Peyer's patch (tissue), 4 donors: ENCODE measurements at places on chromosomes 5 and 9. TPM values are rescaled to one million over a fixed set of nuclear protein-coding genes. Genes with fewer than 3 reads are reported as not detected.
A peak's percentile ranks its signal among the peaks of the same experiment; 100 is the strongest.

DNA sequence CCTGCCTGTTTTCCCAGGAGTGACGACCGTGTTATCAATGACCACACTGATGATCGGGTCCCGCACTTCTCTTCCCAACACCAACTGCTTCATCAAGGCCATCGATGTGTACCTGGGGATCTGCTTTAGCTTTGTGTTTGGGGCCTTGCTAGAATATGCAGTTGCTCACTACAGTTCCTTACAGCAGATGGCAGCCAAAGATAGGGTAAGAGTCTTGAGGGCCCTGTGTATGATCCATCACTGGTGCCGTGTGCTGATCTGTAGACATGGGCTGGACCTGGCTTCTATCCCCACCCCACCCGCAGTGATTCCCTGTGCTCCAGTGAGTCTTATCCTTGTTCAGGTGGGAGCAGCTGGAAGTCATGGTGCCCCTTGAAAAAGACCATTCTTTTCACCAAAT lies 26.0 kb downstream of the GABRP start:
- peak; percentile 49 for DNase-seq
- no peaks in the 10 kb centered on the region for H3K36me3 ChIP-seq
- no peaks in the 10 kb centered on the region for H3K27me3 ChIP-seq
- H3K27ac ChIP-seq = no peak overlapping the region
- H3K4me1 ChIP-seq = no peaks in the 10 kb centered on the region

FIBCD1 gene
- not detected for total RNA-seq

- DNase-seq = no peak
- no peaks in the 10 kb centered on the region for H3K4me1 ChIP-seq
- no peak overlapping the region for H3K27ac ChIP-seq
- no peaks in the 10 kb centered on the region for H3K27me3 ChIP-seq
- H3K36me3 ChIP-seq = no peaks in the 10 kb centered on the region
Observed at GRCh38 chr5:64818245-64818644, 49.5 kb downstream of the CWC27 start.

DNA sequence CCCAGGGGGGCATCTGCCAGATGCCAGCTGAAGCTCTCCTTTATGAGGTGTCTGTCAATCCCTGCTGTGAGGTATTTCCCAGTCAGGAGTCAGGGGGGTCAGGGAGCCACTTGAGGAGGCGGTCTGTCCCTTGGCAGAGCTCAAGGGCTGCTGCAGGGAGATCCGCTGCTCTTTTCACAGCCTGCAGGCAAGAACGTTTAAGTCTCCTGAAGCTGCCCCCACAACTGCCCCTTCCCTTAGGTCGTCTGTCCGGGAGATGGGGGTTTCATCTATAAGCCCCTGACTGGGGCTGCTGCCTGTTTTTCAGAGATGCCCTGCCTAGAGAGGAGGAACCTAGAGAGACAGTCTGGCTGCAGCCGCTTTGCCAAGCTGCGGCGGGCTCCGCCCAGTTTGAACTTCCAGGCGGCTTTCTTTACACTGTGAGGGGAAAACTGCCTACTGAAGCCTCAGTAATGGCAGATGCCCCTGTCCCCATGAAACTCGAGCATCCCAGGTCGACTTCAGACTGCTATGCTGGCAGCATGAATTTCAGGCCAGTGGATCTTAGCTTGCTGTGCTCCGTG lies 148.3 kb downstream of the RPS23 start:
- H3K4me1 ChIP-seq = no peaks in the 10 kb centered on the region
- H3K27me3 ChIP-seq = no peaks in the 10 kb centered on the region
- H3K36me3 ChIP-seq = no peaks in the 10 kb centered on the region
- no peak for DNase-seq

DNA sequence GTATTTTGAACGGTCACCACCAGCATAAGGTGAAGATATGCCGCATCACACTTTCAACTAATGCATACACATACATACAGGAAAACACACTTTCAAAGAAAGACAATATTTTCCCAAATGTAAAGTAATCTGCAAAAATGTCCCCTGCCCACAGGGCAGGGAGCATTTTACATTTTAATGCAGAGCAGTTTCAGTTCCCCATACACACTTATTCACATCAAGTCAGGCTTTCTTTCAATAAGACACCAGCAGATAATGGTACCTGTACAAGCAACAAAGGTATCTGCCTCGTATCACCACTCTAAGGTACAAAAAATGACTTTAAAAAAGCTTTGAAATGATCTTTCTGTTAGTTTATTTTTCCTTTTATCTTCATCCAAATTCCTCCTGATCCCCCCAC lies 247.1 kb upstream of the CCNG1 start:
- H3K27ac ChIP-seq = no peak overlapping the region
- H3K4me1 ChIP-seq = no peaks in the 10 kb centered on the region
- H3K4me3 ChIP-seq = no peak overlapping the region
- no peaks in the 10 kb centered on the region for H3K36me3 ChIP-seq
- DNase-seq = no peak

- H3K36me3 ChIP-seq = no peaks in the 10 kb centered on the region
- peak; percentile 56 for DNase-seq
- H3K4me3 ChIP-seq = no peak overlapping the region
- no peaks in the 10 kb centered on the region for H3K4me1 ChIP-seq
Observed at GRCh38 chr9:91771027-91771426, 179.0 kb downstream of the ROR2 start.

DNA sequence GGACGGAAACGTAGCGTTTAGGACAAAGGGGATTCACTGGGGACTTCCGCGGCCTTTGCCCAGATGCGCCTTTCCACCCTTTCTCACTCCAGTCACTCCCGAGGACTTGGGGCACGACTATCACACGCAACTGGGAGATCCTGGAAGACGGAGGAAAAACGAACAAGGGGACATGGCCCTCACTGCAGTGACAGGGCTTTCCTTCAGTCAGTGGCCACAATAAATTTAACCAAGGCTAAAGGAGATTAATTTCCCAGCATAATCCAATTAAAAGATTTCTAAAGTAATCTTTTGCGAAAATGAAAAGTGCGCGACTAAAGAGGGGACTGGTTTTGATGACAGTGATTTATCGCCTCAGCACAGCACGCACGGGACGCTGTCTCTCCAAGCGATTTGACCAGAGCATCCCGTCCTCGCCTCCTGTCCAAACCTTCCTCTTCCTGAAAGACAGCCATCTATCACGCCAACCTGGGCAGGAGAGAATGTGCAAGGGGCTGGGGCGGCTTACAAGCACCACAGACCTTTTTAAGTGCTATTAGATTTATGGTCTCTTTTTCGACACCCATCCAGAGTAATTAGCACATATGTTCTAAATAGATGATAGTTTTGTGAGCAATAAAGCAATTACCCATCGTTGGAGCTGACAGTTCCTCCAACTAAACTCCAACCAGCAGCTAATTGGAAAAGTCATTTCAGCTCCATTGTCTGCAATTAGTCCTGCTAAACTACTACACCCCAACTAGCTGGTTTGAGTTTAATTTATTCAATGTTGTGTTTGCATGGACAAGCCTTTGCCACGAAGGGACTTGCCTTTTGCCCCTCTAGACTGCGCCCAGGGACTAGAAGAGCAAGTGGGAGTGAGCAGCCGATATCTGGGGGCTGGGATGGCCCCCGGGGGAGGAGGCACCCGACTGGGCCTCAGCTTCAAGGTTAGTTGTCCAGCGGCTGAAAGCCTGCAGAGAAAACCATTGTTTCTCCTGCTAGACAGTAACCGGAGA lies 7.4 kb downstream of the NR2F1-AS1 start:
- H3K4me1 ChIP-seq = peaks cover 23% of the 10 kb centered on the region
- no peak overlapping the region for H3K27ac ChIP-seq
- no peaks in the 10 kb centered on the region for H3K36me3 ChIP-seq
- H3K27me3 ChIP-seq = peaks cover 14% of the 10 kb centered on the region
- no peak for DNase-seq
